ENCODE measurements at places on chromosomes 4 and X. TPM values are rescaled to one million over a fixed set of nuclear protein-coding genes. Genes with fewer than 3 reads are reported as not detected.

The CENPVL3 gene
- total RNA-seq, result 0.19 TPM

DNA sequence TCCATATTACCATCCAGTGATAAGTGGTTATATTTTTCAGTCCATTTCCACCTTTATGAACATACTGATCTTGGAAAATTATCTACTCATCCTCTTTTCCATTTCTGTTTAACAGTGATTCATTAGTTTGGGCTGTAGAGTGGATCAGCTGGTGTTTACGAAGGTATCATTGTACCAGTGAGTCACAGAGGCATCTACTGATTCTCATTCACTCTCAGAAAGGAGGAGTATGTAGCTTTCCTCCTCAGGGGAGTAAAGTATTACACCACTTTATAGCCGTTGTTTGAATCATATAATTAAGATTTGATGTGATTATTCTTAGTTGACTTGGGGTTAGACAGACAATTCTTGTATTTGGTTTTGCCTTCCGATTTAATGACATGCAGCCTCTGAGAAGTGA, 74.7 kb downstream of the GALNT7 start:
- DNase-seq, result no peak

DNA sequence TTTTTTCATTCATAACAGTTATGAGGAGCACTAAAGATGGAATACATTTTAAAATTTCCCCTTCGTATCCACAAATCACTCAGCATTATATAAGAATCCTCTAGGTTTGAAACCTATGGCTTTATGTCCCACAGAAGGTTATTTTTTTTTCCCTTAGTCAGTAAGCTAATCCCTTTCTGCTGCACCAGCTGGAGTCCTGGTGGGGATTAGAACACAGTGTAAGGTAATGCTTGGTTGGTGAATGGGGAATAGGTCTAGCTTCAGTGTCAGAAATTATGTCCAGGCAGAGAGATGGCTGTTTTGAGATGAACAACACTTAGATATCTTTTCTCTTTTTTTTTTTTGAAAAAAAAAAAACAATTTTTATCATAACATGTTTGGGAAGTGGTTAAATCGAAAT, 116.6 kb downstream of the RASGEF1B start:
- no peak for DNase-seq

DNA sequence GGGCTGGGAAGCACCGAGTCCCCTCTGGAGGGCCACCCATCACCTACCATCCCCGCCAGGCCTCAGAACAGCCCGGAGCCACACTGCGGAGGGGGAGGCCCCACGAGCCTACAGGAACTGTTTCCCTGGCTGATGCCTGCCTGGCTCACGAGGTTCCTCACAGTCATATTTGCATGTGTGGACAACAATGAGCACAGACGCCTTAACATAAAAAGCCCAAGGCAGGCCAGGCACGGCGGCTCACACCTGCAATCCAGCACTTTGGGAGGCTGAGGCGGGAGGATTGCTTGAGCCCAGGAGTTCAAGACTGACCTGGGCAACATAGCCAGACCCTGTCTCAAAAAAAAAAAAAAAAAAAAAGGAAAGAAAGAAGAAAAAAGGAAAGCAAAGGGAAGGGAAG, 125.9 kb downstream of the FAM53A start:
- DNase-seq, result no peak

- no peak for DNase-seq
Observed at GRCh38 chr4:173264245-173264644, 69.9 kb downstream of the HMGB2 start.

All from activated CD4-positive, alpha-beta memory T cell treated with anti-CD3 and anti-CD28 coated beads for 36 hours (primary cell).